ENCODE measurements at places on chromosomes 3 and 15. TPM values are rescaled to one million over a fixed set of nuclear protein-coding genes. Genes with fewer than 3 reads are reported as not detected.

The RYR3 gene
- total RNA-seq = not detected

The IL17RD gene
- 0.56 TPM for total RNA-seq

The RARRES1 gene
- 40.8 TPM for total RNA-seq

The SGO1 gene
- total RNA-seq = 4.6 TPM

The PYGO1 gene
- 4.4 TPM for total RNA-seq

The ACP3 gene
- not detected for total RNA-seq

The GOLGA8N gene
- total RNA-seq = 10.3 TPM

The UNC13C gene
- not detected for total RNA-seq

The KY gene
- 7.9 TPM for total RNA-seq

The OXTR gene
- total RNA-seq = 0.79 TPM

The GMNC gene
- total RNA-seq = not detected

The PATL2 gene
- total RNA-seq = 0.62 TPM

The A4GNT gene
- not detected for total RNA-seq

The MLH1 gene
- total RNA-seq = 60.1 TPM

The ATP13A5 gene
- not detected for total RNA-seq

The NAA50 gene
- total RNA-seq = 136 TPM

The MNS1 gene
- 4.0 TPM for total RNA-seq

The RAB6B gene
- 0.13 TPM for total RNA-seq

The CCRL2 gene
- 1.7 TPM for total RNA-seq

The EPM2AIP1 gene
- 17.0 TPM for total RNA-seq

The TTLL13 gene
- under 0.01 TPM for total RNA-seq

The PLSCR2 gene
- not detected for total RNA-seq

The NTRK3 gene
- 0.62 TPM for total RNA-seq

The ATP13A4 gene
- 0.31 TPM for total RNA-seq

The FAM162A gene
- 19.8 TPM for total RNA-seq

The VIPR1 gene
- total RNA-seq = 1.4 TPM

The GABRR3 gene
- not detected for total RNA-seq

The TGM4 gene
- total RNA-seq = not detected

The C2CD4A gene
- 0.06 TPM for total RNA-seq

The GOLGA6L4 gene
- total RNA-seq = 1.4 TPM

The CPB1 gene
- total RNA-seq = not detected

The COL6A6 gene
- total RNA-seq = 0.40 TPM

The CAMK2N2 gene
- 0.50 TPM for total RNA-seq

The HTR3E gene
- not detected for total RNA-seq

The SEMA7A gene
- total RNA-seq = 1.5 TPM

The IQCF6 gene
- total RNA-seq = not detected

The LTF gene
- total RNA-seq = not detected

The DNAJA4 gene
- 2.1 TPM for total RNA-seq

The C3orf49 gene
- total RNA-seq = not detected

The TMEM207 gene
- not detected for total RNA-seq
